ENCODE measurements at places on chromosomes 5 and 9. TPM values are rescaled to one million over a fixed set of nuclear protein-coding genes. Genes with fewer than 3 reads are reported as not detected.

DNA sequence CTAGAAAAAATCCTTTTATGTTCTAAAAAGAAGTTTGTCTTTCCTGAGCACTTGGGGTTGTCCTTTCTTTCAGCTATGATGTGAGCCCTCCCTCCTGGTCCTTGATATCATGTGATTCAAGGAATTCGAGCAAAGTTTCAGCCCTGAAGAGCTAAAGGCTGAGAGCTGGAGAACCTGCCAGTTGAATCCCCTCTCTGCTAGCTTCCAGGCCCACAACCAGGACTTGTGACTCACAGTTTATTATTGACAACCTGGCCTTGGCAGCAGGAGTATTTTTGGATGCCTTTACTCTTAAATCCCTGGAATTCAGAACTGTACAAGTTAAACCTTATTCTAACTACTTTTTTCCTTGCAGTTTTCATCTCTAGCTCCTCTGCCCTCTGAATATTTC, 182.8 kb downstream of the SPOCK1 start:
- peak; percentile 32 for DNase-seq

GRCh38 chr5:126315341-126315740, 107.9 kb upstream of the GRAMD2B start:
- no peak for DNase-seq

DNA sequence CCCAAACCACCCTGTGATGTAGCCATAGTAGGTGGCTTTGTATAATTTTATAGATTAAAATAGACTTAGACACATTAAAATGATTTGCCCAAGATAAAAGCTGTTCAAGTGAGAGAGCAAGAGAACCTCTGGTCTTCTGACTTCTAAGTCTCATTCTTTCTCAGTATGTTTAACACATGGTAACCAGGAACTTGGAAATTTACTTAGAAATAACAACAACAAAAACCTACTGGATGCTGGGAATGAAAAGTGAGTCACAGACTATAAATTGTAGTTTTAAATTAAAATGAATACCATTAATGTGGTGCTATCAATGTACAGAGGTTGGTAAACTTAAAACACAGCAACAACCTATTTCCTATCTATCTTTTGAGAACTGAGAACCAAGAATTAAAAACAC, 30.4 kb downstream of the HMGCR start:
- peak; percentile 12 for DNase-seq

- peak; percentile 80 for DNase-seq
Observed at GRCh38 chr9:69173891-69174615, at the start of gene TJP2. Gene TJP2, plus strand, starts transcription at chr9:69174277. Its CDS starts 96 bp downstream, at chr9:69174373.

- DNase-seq, result no peak
Observed at GRCh38 chr5:74156728-74157383, 483.7 kb downstream of the ENC1 start.

- DNase-seq, result no peak
Observed at GRCh38 chr9:89843591-89843990, 238.8 kb downstream of the GADD45G start.

DNA sequence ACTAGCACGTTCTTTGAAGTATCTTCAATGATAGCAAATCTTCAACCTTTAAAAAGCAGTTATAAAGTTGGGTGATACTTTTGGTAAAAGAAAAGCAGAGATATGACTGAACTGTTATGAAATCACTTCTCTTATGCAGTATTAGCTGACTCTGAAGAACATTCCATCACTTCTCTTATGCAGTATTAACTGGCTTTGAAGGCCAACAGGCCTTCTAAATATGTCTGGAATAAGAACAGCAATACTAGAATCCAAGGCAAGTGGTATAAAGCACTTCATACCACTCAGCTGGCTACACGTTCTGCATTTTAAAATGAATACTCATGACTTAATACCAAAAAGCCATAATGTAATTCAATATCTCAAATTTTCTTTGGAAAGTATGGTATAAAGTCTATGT, 17.3 kb downstream of the SKIC3 start:
- DNase-seq, result no peak

GRCh38 chr9:124590889-124591641, 83.9 kb upstream of the NR5A1 start:
- DNase-seq, result peak; percentile 21

- no peak for DNase-seq
Observed at GRCh38 chr9:17627641-17628040, 48.8 kb downstream of the SH3GL2 start.

DNA sequence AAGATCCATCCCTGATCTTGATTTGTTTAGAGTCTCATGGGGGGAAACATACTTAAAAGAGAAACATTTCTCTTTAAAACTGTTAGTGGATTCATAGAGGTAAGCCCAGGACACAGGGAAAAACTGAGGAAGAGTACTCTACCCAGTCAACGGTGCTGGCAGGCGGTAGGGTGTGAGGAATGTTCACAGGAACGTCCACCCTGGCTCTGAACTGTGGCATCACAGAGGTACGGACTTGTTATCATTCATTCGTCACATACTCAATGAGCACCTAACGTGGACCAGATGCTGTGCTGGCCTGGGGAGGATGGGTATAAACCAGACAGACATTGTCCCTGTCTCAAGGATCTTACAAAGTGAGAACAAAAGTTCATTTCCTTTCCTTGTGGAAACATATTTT, 18.8 kb upstream of the PPARGC1B start:
- no peak for DNase-seq

- no peak for DNase-seq
Observed at GRCh38 chr9:91223000-91223399, 138.7 kb downstream of the AUH start.

DNA sequence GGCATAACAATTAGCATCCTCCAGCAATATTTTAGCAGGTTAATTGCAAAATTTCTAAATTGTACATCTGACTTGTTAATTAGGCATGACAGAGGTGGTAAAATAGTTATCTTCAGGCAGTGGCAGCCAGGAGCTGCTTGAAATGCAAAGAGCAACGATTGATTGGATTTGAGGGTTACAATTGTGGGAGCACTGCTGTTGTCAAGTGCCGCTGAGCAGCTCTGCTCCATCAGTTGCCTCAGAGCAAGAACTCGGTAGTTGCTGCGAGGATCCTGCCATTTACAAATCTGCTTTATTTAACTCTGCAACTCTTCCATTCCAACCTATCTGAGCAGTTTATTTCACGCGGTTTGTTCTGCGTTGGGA, 12.6 kb downstream of the PBX3 start:
- no peak for DNase-seq

- no peak for DNase-seq
Observed at GRCh38 chr9:1429297-1429696, 379.1 kb downstream of the DMRT2 start.

The PFN3 gene
- total RNA-seq, result not detected

The HTR4 gene
- total RNA-seq, result not detected

The IL9 gene
- not detected for total RNA-seq

The SLC6A19 gene
- total RNA-seq, result not detected
